ENCODE measurements at places on chromosomes 7 and 10.

- no peak for DNase-seq
Measured at GRCh38 chr7:139739863-139740597, 37.8 kb downstream of the HIPK2 start.

DNA sequence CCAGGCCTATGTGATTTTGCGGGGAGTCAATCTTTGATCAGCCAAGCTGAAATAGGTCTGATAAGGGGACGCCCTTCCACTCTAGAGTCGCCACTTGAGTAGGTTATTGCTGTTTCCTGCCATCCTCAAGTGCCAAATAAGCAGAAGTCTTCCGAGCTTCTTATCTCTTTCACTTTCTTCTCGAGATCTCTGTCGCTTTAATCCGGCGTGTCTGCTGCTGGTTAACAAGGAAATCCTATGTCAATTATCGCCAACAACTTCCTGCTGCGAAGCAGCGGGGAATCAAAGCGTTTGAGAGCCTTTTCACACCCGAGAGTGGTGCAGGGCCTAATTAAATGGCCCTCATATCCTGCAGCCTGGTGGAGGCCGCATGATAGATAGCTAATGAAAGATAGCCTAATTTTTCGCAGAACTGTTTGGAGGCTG is 215.9 kb downstream of the RAB11FIP2 start:
- peak; percentile 22 for DNase-seq

DNA sequence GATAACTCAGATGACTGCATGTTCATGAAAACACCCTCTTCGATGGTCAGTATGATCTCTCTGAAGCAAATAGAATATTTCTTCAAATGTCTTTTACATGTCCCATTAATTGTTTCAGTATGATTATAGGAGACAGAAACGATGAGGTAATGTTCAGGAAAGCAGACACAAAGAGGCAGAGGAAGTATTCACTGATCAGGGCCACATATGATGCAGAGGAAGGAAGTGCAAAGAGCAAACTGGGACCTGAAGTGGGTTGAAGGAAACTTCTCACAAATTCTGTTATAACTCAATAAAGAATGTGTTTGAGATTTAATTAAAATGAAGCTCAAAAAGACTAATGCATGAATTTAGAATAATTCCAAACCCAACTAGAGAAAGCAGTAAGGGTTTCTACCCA is 70.5 kb downstream of the TES start:
- no peak for DNase-seq

DNA sequence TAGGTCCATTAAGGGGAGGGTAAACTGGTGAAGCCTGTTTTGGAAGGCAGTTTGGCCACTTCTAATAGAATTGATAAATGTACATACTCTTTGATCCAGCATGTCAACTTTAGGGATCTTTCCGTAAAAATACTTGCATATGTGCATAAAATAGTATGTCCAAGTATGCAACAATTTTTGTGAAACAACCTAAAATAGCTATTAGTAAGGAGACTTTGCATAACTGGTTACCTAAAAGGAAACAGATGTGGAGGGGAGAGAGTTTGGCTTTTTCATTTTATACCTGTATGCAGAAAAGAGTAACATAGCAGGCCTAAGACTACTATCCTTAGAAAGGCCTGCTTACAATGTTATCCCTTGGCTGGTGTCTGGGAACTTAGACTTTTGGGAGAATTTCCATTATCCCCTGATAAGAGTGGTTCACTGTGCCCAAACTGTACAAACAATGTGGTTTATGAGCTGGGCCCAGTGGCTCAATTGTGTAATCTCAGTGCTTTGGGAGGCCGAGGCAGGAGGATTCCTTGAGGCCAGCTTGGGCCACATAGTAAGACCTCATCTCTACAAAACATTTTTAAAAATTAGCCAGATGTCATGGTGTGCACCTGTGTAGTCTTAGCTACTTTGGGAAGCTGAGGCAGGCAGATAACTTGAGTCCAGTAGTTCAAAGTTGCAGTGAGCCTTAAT is 21.3 kb downstream of the PTPN12 start:
- DNase-seq = no peak

DNA sequence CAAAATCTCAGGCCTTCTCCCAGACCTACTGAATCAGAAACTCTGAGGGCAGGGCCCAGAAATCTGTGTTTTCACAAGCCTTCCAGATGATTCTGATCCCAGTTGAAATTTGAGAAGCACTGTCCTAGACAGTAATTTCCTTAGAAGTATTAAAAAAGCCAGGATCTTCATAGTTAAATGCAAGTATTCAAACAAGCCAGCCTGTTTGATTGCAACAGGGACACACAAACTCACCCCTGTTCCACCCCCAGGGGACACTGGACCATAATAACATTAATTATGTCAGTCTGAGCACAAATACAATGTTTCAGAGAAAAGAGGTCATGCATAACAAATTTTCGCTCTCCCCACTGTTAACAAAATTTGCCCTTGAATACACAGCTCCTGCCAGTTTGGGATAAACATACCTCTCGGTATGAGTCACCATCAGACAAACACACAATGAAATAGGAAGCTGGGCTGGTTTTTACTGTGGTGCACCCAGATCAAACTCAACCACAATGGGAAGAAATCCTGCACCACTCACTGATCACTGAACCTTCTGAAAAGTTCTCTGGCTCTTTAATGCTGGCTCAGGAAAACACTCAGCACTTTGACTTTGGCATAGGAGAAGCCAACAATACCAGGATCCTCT is 34.3 kb downstream of the ABLIM1 start:
- no peak for DNase-seq

Measured in GM19239 (cell line).